ENCODE measurements at places on chromosomes 6 and 20.

DNA sequence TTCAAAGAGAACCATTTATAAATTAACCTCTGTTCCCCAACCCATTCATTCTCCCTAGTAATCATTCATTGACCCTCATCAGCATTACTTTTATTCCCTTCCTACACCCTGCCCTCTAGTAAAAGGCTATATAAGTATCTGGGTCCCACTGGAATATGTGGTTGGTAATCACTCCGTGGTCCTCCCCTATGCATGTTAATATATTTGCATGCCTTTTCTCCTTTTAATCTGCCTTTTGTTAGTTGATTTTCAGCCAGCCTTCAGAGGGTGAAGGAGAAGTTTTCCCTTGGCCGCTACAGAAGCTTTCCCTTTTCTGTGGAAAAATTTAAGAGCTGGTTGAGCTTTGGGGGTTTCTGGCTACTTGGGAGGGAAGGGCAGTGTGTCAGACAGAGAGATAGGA is 585.6 kb downstream of the UTRN start:
- DNase-seq, result no peak

- DNase-seq, result no peak
Observed at GRCh38 chr6:166936079-166936787, 20.1 kb downstream of the RNASET2 start.

DNA sequence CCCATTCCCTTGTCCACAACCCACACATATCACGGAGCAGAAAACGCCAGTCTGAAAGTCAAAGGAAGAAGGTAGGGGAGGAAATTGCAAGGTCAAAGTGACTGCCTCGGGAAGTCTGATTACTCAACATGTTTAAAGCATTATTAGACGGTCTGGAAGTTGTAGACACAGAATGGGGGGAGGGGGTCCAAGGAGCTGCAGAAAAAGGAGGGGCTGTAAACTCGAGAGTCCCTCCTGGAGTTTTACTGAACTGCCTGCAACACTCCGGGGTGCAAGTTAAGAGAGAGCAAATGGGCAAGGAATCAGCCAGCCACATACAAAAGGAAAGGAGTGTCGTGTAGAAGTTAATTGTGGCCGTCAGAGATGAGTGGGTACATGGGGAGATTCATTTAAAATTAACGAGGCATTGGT is 417.7 kb upstream of the JARID2 start:
- no peak for DNase-seq

- no peak for DNase-seq
Observed at GRCh38 chr20:35398660-35399144, 13.1 kb downstream of the UQCC1 start.

DNA sequence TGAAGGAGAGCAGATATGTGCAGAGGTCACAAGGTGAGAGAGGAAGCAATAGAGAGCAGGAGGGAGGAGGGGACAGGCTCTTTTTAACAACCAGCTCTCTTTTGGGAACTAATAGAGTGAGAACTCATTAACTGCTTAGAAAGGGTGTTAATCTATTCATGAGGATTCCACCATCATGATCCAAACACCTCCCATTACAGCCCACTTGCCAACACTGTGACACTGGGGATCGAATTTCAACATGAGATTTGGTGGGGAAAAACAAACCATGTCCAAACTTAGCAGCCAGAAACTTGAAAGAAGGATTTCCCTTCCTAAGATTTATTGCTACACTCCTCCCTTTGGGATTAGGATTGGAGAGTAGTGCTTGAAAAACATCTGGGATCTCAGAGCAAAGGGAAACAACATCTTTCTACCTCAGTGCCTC is 135.5 kb upstream of the PLCB4 start:
- DNase-seq, result no peak
